ENCODE measurements at places on chromosomes 1 and 21.

DNA sequence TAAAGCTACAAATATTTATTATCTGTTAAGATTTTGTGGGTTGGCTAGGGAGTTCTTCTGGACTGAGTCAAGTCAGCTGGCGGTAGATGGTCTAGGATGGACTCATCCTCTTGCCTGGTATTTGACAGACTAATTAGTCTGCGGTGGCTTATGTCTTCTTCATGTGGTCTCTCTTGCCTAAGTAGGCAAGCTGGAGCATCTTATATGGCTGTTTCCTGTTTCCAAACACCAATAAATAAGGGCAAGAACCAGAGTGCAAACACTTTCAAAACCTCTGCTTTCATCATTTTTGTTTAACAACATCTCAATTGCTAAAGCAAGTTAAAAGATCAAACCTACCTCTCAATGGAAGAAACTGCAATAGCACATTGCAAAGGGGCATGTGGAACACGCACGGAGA, 484.8 kb downstream of the PTPRC start:
- DNase-seq: no peak

DNA sequence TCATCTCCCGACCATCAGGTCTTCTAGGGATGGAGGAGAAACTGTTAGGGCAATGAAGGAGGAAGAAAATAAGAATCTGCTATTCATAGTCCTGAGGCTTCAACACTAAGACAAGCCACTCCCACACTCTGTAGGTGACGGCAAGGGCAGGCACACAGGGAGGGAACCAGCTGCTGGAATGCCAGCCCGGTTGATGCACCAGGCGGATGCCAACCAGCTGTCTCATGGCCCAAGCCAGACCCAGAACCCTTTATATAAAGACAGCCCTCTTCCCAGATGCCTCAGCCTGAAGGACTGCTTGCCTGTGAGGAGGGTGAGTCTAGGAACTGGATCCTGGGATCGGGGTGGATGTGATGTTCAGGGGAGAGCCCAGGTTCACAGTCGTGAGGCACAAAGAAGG, at the start of gene KPRP:
KPRP (plus strand) TSS at position 279 of the 400 bp plus-strand sequence. CDS start 1,564 bp downstream, outside the sequence.
- DNase-seq: no peak

DNA sequence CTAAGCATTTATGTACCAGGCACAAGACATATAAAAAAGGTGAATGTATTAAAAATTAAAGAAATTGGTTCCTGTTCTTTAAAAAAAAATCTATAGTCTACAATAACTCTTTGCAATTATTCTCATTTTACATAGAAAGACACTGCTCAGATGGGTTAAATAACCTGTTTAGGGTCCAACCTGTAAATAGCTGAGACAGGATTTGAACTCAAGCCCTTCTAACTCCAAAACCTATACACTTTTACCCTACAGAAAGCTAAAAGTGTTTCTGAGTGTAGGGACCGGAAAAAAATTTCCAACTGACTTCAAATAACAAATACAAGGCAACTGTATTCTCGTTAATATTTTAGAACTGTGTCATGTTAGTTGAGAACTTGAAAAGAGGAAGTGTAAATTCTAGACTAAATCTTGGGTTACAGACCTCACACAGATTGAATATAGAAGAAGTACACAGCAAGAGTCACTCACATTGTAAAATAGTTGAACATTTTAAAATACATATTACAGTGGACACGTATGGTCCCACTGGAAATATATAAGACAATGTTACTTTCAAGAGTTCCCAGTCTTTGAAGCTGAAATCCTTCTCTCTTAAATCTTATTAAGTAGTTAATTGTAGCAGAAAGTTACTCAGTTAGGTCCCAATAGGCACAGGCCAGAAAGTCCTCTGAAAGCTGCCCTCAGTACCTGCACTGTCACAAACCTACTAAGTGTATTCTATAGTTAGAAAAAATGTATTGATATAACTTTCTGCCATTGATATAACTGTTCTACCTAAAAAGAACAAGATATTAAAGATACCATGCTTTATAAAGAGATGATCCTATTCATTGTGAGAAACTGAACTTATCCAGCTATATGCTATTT, 7.3 kb downstream of the EDEM3 start:
- no peak for DNase-seq

DNA sequence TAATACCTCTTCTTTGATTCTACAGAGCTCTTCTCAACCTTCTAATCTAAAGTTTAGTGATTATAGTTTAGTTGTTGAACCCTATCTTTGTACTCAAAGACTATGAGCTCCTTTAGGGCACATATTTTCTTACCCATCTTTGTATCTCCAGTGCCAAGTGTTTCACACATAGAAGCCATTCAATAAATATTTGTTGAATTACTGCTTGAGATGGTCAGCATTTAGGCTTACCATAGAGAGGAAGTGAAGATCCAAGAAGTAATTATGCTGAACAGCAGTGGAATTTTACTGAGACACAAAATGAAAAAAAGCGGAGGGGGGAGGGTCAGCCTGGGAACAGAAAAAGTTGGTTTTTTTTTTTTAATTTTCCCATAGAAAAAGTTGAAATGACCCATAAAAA, 21.9 kb downstream of the PIK3R3 start:
- no peak for DNase-seq

DNA sequence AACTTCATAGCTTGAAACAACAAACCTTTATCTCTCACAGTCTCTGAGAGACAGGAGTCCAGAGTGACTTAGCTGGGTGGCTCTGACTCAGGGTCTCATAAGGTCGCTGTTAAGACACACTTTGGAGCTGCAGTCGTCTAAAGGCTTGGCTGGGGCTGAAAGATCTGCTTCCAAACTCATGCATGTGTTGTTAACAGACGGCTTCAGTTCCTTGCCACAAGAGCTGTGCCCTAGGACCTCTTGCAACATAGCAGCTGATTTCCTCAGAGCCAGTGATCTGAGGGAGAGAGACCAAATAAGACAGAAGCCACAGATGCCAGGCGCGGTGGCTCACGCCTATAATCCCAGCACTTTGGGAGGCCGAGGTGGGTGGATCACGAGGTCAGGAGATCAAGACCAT, 176.8 kb downstream of the DISC1 start:
- DNase-seq: no peak

DNA sequence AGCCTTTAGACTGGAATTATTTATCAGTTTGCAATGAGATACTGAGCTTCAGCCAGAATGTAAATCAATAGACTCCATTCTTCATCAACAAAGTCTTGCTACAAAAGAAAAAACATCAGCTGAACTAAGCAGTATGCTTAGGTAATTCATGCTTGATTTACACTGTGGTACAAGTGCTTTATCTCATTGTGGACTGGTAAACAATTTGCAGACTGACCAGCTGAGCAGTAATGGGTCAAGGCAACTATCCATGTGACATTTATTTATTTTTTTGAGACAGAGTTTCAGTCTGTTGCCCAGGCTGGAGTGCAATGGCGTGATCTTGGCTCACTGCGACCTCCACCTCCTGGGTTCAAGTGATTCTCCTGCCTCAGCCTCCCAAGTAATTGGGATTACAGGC, 39.8 kb upstream of the SYT2 start:
- DNase-seq: no peak

DNA sequence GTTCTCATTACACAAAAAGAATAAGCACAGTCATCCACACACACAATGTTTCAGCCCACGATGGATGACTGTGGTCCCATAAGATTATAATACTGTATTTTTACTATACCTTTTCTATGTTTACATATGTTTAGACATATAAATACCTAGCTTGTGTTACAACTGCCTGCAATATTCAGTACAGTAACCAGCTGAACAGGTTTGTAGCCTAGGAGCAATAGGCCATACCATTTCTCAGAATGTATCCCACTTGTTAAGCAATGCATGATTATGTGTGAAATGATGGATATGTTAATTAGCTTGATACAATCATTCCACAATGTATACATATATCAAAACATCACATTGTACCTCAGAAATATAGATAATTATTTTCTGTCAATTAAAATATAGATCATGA, 33.2 kb upstream of the SAMD13 start:
- no peak for DNase-seq

DNA sequence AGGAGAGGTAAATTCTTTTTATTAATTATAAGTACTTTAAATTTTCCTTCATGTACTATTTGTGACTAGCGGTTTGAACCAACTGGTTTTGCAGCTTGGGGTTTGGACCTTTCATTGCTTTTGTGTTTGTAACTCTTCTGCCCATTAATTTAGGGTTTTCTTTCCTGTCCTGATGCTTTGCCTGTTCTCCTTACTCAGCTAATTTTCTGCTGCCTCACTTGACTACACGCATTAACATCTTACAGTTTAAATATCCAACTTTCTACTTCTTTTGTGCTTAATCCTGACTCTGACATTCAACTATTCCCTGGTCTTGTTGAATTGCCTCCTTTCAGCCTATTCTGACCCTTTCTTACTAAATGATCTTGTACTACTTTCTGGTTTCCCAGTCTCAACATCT, 135.6 kb downstream of the PTPRC start:
- no peak for DNase-seq

DNA sequence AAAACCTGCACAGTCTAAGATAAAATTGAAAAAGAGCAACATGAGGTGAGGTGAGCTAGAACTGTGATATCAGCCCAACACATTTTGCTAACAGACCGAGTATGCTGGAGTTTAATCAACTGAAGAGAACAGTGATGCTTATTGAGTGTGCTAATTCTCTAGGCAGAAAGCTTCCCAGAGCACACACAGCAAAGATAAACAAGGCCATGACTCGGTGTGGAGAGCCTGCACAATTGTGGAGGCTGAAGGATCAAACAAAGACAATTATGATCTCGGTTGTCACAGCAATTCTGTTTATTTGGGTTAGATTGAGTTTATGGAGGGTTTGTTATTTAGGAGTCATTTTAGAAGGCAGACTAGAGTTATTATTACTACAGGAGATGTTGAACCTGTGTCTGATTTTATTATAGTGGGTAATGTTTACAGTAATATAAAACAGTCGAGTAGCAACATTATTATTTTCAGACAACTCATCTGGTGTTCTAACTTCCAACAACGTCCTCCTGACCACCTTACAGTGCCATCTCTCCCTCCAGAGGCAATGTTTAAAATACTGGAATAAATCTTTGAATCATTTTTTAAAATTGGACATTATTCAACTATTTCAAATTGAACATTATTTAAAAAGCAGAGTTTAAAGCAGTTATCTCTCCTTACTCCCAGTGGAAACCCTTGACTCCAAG, 40.2 kb downstream of the DPT start:
- no peak for DNase-seq

- no peak for DNase-seq
Observed at GRCh38 chr1:30852026-30852425, 56.5 kb downstream of the SDC3 start.

GRCh38 chr1:170044187-170044586, 30.3 kb downstream of the KIFAP3 start:
- DNase-seq: no peak

DNA sequence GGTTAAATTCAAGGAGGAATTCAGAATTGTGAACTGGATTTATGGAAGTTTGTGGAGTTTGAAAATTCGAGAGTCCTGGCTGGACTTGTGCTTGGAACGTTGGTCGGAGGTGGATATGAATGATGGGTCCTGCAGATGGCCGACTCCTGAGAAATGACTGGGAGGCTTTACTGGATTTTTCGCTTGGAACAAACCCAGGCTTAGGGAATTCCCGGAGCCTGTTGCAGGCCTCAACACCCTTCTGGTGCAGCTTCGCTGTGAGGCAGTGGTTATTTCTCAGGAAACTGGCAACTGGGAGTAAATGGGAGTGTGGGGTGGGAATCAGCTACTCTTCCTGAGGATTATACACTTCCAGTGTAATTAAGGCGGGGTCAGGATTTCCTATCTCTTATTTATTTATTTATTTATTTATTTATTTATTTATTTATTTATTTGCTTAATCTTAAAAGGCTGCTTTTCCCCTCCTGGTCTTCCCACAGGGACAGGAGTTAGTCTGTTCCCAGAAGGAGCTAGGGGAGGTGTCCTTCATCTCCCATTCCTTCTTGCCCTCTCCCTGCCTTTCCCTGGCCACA, 21.1 kb downstream of the MAPKAPK2 start:
- no peak for DNase-seq

GRCh38 chr1:80427881-80428280, 1372.9 kb upstream of the ADGRL2 start:
- no peak for DNase-seq

DNA sequence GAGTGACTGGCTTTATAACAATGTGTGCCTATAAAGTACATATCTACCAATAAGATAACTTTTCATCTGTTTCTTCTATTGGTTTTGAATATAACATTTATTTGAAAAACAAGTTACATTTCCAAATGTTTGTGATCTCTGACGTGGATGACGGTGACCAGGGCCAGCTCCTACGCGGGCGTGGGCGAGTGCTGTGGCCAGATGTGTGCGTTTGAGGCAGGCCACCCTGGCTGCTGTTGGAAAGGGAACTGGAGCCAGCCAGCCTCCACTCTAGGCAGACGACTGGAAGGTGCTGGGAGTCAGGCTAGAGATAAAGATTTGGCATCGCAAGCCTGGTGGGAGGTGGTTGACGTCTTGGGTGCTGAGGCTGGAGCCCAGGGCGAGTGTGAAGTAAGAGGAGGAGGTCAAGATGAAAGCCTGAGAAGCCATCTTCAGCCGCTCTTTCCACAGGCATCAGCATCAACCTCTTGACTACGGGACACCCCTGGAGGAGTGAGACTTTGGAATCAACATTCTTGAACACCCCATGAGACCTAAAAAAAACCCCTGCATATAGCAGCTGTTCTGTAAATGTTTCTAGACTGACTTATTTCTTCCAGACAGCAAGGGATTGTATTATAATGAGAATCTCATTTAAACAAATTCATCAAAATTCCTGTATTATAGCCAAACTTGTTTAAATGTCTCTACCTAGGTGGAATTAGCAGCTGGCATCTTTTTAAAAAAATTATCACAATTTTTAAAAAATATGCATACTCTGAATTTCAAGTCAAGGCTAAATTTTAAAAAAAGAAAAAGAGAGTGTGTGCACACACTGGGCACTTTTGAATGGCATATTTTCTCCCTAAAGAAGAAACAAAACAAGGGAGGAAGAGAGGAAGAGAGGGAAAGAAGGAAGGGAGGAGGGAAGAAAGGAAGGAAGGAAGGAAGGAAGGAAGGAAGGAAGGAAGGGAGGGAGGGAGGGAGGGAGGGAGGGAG, 112.5 kb upstream of the SLC44A3 start:
- no peak for DNase-seq

DNA sequence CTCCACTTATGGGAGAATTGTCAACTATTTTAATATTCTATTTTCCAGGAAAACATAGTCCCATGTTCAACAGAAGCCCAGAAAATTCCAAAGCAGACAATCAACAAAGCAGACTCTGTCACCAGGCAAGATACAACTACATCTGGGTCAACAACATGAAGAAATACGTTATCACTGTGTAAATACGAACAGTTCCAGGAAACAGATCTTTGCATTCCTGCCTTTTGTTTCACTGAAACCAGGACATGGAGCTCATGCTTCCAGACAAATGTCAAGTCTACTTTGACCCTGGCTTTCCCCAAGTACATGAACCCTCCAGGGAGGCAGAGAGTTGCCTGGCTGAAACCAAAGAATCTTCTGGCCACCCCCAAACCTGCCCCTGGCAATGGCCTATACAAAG, 106.7 kb downstream of the SETD4 start:
- DNase-seq: no peak

- no peak for DNase-seq
Observed at GRCh38 chr1:215682232-215682631, 115.1 kb downstream of the KCTD3 start.

GRCh38 chr1:225471453-225472301, 43.8 kb upstream of the LBR start:
- no peak for DNase-seq

- no peak for DNase-seq
Observed at GRCh38 chr21:33189237-33189636, 40.5 kb upstream of the IFNAR2 start.

GRCh38 chr21:18705971-18706370, 302.4 kb upstream of the TMPRSS15 start:
- DNase-seq: no peak

All from stimulated activated CD4-positive, alpha-beta T cell treated with anti-CD3 and anti-CD28 coated beads, Interleukin-4, amount 100 ng/mL, for 4 hours (primary cell).